ENCODE measurements at places on chromosomes 4 and X.
A peak's percentile ranks its signal among the peaks of the same experiment; 100 is the strongest.

- no peak for DNase-seq
These were observed 26.0 kb downstream of the RNF212 start for GRCh38 chr4:1087371-1087770.

DNA sequence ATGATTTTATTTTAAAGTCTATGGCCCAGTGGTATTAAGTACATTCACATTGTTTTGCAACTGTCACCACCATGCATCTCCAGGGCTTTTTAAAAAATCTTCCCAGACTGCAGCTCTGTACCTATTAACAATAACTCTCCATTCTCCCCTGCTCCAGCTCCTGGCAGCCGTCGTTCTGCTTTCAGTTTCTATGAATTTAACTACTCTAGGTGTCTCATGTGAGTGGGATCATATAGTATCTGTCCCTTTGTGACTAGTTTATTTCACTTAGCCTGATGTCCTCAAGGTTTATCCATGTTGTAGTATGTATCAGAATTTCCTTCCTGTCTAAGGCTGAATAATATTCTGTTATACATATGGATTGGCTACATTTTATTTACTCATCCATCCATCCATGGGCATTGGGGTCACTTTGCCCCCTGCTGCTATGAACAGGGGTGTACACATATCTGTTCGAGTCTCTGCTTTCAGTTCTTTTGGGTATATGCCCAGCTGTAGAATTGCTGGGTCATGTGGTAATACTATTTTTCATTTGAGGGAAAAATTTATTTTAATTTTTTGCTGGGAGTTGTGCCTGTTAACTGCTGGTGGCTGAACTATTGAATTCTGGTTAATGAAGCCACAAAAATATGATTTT, 131.3 kb downstream of the ARHGAP10 start:
- no peak for DNase-seq

GRCh38 chrX:153882086-153882498, 3.9 kb downstream of the L1CAM start:
- no peak for DNase-seq

GRCh38 chr4:118173956-118174725, 139.9 kb downstream of the NDST3 start:
- no peak for DNase-seq

- no peak for DNase-seq
These were observed 7.9 kb upstream of the STOX2 start for GRCh38 chr4:183897193-183897592.

DNA sequence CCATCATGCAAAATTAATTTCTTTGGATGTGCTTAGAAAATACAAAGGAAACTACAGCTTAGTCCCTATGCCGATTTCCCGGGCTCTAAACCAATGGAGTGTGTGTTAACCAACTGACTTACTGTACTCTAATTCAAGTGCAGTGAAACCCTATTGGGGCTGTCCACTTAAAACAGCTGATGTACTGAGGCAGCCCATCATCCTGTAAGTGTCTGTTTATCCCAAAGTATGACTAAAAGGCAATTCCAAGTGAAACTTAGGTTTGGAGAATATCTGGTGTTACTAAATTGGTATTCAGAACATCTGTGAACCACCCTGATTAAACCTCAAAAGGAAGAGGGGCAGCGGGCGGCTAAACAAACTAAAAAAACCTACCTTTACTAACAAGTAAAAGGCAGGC, 79.7 kb downstream of the GATB start:
- DNase-seq = no peak

DNA sequence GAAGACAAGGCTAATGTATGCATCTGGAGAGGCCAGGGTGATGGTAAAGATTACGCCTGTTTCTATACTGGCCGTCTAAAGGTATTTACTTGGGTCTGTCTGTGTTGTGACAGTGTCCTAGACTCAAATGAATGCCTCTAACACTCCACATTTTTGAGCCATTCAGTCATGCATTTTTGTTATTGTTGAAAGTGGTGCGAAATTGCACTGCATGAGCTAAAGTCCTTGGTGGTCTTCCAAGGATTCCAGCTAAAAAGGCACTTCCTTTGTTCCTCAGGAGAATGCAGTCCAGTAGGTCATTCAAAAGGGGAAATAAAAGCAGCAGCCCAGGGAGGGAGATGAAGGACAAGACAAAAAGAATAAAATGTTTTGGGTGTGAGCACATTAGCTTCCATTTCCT, 3.0 kb downstream of the GPC4 start:
- no peak for DNase-seq

DNA sequence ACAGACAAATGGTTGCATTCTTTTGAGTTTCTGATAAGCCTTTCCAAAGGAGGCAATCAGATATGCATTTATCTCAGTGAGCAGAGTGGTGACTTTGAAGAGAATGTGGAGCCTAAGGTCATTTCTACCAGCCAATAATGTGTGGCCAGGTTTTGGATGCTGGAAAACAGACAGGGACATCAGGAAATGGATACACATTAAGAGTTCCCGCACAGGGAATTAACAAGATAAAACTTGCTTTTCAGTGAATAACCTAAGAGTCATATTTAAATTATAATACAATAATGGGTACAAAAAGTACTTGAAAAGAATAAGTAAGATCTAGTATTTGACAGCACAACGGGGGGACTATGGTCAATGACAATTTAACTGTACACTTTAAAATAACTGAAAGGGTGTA, 492.3 kb upstream of the FAM241A start:
- no peak for DNase-seq

DNA sequence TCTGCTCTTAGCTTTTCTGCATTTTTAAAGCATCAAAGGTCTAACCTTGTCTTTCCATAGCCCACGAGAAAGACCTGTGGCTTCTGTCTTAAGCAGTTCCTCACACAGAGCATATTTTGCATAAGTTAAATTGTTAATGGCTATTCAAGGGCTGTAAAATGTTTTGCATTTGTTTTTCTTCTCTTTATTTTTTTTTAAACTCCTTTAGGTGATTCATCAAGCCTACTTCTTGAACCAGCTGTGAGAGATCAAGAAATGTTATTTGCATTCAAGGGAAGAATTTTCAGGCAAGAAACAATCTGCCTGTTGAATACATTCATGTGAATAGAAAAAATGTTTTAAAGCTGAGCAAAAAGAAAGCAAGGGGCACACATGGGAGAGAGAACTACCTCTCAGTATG, 423.8 kb upstream of the FRG1 start:
- DNase-seq = no peak

DNA sequence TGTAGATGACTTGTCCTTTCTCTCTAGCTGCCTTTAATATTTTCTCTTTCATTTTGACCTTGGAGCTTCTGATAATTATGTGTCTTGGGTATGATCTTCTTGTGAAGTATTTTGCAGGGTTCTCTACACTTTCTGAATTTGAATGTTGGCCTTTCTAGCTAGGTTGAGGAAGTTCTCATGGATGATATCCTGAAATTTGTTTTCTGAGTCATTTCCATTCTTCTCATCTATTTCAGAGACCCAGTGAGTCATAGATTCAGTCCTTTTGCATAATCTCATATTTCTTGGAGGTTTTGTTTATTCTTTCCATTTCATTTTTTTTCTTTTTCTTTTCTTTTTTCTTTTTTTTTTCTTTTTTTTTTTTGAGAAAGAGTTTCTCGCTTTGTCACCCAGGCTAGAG, 585.7 kb upstream of the PABPC4L start:
- DNase-seq = no peak

DNA sequence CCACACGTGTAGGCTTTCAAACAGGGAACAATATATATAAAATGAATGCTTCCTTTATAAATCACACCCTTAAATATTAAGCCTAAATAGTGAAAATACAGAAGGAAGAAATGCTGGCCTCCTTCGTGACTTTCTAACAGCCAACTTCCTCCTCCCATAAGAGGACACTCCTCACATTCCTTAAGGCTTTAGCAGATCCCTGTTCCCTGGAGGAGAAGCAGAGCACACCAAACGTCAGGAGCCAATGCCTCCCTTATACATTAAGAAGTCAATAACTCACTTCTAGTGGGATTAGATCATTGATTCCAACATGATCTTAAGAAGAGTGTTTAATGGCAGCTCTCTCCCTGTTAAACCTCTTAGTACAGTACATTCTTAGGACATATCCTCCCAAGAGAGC, 108.4 kb upstream of the FAM241A start:
- no peak for DNase-seq

DNA sequence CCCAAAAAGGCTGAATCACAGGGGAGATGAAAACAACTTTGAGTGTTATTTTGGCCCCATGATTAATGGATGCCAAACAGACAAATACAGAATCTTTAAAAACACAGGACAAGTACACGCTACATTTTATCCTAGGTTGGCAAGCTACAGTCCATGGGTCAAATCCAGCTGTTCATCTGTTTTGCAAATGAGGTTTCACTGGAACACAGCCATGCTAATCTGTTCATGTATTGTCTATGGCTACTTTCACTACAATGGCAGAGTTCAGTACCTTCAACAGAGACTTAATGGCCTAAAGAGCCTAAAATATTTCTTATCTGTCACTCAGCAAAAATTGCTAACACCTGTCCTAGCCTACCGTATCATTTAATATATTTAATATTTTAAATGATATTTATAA, 1548.5 kb upstream of the IGFBP7 start:
- no peak for DNase-seq

DNA sequence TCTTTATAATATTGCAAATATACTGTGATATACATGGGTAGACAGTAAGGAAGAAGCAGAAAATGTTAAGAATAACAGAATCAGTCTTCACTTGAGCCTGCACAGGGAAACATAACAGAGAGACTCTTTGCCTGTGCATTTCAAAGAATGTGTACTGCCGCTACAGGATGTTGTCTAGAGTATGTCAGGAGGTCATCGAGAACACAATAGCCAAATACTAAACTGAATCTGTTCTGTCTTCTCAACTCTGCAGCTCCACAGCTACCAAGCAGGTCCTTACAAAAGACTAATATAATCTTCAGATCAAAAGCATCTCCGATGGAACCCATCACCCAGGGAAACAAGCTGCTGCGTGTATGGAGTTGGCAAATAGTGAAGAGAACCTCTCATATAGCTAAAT, 471.5 kb downstream of the PCDH10 start:
- no peak for DNase-seq

DNA sequence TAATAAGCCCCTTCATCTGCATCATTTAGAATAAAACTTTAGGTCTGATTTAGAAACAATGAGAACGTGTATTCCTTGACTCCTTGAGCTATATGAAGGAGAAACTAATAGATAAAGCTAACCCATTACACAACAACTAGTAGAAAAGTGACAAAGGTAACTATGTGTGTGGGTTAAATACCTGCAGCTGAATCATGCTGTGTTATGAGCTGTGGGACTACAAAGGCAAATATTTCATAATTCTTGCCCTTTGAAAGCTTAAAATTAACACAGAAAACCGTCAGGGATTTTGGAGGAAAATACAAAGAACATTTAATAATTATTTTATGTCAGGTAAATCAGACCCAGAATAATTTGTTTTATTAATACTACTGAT, 898 bp upstream of the NDP start:
- DNase-seq = no peak

DNA sequence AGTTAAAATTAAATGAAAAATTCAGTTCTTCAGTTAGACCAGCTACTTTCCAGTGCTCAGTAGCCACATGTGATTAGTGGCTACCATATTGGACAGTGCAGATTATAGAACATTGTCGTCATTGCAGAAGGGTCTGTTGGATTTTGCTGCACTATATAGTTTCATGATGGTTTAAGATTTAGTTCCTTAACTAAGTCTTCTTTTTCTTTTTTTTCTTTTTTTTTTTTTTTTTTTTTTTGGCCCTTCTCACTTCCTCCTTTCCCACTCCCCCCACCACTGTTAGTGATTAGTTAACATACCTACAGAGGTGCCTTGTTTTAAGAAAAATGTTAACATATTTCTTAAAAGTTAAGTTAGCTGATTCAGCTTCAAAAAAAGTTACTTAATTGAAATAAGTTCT, 9.0 kb downstream of the RAB9A start:
- no peak for DNase-seq

DNA sequence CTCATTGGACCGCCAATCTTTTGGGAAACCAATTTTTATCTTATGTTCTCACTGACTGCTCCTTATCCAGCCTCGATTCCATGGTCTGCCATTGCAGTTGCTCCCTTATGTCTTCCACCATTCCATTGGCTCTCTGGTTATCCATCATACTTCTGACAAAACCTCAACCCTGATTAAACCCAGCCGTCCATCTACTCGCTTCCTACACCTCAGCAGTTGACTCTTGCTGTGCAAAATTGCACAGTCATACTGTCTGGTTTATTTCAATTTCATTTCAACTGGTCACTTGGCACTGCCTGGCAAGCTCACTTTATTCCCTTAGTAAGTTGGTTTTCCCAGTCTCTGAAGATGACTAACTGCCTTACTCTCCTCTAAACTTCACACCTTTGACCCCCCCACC, 26.2 kb downstream of the ARL9 start:
- no peak for DNase-seq

DNA sequence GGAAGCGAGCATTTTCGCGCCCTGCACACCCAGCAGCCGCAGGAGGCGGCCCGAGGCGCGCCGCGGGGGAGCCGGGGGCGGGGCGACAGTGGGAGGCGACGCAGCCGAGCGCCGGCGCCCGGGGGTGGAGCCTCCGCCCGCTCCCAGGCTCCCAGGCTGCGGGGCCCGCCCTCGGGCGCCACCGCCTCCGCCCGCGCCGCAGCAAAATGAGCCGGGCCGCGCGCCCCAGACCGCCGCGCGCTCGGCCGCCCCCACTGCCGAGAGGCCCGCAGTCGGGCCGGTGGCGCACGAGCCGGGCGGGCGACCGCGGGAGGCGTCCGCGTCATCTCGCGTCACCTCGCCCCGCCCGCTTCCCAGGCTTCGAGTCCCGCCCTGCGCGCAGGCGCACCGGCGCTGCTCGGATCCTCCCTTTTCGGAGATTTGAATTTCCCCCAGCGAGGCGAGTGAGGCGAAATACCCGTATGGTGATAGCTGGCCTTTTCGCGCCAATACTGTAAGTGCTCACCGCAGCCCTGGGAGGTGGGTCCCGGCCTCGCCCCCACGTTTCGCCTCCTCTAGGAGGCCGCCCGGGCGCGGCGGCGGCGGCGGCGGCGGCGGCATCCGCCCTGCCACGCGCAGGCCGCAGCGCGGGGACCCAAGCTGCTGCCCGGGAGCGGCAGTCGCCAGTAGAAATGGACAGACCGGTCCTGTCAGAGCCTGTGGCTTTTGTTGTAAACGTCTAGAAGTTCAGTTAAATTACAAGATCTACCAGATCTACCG, at the start of gene TMEM187:
Gene TMEM187 (plus strand): TSS at position 387 of the 759 bp plus-strand sequence. CDS start 9,309 bp downstream, outside the sequence.
- DNase-seq = peak; percentile 69

GRCh38 chr4:100948911-100949310, 398.4 kb downstream of the PPP3CA start:
- DNase-seq = no peak

- DNase-seq = no peak
These were observed 307.9 kb downstream of the C4orf33 start for GRCh38 chr4:129403848-129404247.

GRCh38 chr4:2695346-2696060, 60.6 kb downstream of the TNIP2 start:
- no peak for DNase-seq

Data from GM18507 (cell line).